Retina (tissue), 1 donor: ENCODE measurements at places on chromosomes 1 and 21.

DNA sequence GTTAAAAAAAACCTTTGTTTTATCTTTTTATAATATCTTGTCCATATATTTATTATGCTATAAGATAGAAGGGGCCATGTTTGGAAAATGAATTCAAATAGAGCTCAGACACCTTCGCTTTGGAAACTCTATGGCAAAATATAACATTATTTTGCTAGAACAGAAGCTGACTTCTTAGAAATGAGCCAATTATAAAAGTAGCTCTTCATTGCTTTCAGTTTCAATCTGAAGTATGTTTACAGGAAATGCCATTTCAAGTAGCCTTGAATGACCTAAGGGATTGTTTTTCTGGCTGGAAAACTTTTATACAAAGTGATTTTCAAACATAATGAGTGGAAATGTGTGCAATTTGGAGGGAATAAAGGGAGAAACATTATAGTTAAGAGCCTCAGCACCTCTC is 37.8 kb upstream of the GBP5 start:
- no peak for DNase-seq

DNA sequence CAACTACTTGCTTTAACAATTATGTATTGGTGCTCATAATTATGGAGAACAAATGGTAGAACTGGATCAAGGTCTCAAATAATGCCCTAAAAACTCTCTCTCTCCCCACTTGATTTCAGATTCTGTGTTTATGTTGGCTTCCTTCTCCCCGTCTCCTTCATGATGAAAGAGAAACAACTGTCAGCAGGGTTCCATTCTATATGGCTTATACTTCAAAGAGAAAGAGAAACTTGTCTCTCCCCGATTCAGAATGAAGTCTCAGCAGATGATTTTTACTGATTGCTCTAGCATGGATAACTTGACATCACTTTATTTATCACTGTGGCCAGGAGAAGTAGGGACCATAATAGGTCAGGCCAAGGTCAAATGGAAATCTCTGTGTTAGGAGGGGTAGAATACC is 575.6 kb downstream of the AGBL4 start:
- DNase-seq, result no peak

GRCh38 chr1:156813750-156814570 is 2.7 kb downstream of the SH2D2A start:
- peak; percentile 83 for DNase-seq

GRCh38 chr1:239185245-239185619 is 201.1 kb upstream of the CHRM3 start:
- DNase-seq, result no peak

DNA sequence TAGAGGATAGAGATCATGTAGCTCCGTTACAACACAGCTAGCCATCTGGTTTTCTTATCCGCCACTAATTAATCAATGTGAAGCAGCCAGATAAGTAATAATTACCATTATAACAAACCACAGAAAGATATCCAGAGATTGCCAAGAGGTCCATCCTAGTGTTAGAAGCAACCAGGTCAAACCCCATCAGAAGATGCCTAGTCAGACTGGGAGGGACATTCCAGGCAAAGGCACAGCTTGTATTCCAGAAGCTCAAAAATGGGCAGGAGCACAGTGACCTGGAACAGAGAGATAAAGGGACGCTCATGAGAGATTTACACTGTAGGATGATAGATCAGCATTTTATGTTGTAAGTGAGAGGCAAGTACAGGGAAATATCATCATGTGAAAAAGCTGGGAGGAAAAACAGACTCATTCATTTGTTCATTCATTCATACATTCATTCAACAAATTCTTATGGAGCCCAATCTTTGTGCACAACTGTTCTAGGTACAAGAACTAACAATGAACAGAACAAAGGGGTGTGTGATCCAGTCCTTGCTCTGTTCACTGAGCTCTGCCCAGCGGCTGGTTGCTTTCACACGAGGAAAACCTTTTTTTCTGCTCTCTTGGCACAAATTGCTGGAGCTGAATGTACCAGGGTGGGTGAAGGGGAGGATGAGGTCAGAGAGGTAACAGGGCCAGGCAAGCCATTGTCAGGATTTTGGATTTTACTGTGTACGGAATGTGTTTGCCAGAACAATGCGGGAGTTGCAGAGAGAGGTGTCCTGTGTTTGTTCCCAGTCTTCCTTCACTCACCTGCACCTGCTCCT is 240.8 kb upstream of the FGGY start:
- DNase-seq, result no peak

DNA sequence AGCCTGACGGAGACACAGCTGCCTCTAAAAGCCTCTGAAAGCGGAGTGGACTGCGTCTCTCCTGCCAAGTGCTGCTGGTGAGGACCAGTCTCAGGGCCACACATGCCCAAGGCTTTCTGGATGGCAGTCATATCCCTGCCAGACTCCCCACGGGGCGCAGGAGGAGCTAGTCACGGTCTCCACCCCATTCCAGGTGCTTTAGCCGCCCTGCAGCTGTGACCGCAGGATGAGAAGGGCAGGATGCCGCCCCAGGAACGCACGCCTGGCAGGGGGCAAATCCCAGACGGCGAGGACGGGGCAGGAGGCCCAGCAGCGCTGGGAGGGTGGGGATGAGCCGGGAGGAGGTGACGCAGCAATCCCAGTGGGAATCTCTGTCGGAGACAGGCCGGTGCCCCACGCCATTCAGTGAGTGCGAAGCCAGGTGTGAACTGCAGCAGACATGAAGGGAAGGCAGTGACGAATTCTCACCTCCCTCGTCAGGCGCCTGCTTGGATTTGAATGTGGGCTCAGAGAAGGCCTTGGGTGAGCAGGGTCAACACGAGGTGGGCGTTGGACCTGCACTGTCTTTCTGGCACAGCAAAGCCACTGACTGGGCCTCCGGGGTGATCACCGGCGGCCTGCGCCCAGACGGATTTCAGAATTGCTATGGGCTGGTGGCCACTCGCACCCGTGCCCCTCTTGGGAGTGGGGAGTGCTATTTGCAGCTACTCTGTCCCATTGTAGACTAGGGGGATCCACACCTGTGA is 38.5 kb upstream of the SLC19A1 start:
- DNase-seq, result no peak

GRCh38 chr1:87950369-87950768 is 621.7 kb downstream of the LMO4 start:
- no peak for DNase-seq

DNA sequence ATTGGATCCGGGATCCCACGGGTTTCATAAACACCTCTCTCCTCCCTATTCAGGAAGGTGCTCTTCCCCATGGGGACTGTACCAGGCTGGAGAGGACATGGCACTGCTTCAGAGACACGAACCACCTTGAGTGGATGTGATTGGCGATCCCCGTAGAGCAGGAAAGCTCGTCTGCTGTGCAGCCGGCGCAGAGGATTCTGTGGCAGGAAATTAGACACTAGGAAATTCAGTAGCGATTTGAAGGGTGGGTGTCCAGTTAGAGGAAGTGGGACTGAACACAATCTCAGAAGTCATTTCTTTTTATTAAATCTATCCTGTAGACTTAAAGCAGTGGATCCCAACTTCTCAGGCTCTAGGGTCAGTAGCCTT is 767 bp downstream of the PDIK1L start:
- DNase-seq, result no peak

DNA sequence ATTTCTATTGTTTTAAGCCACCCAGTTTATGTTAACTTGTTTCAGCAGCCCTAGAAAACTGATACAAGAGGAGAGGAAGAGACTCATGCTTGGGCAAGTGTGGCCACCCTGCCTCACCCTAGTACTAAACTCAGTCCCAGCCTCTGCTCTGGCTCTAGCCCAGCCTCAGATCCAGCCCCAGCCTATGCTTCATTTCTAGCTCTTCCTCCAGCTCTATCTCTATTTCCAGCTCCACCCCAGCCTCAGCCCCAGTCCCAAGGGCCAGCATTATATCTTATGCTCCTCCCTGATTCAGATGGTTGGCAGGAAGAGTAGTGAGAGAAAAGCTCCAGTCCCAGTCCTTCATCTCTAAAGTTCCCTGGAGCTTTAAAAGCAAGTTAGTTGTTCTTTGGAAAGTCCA is 535.5 kb downstream of the PTPRC start:
- no peak for DNase-seq

- DNase-seq, result no peak
These were observed 712.0 kb upstream of the PRMT6 start for GRCh38 chr1:106344494-106344893.

GRCh38 chr21:15706696-15707095 is 23.1 kb upstream of the USP25 start:
- no peak for DNase-seq

DNA sequence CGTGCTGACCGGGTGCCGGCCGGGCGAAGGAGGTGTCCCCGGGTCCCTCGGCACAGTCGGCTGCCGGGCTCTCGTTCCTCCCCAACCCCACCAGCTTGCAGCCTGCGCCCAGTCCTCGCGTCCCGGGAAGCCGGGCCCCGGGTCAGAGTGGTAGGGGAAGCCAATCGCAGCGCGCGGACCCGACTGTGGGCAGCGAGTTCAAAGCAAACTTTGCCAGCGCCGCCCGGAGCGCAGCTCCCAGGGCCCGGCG is 328 bp downstream of the MYCL start:
- DNase-seq, result no peak

DNA sequence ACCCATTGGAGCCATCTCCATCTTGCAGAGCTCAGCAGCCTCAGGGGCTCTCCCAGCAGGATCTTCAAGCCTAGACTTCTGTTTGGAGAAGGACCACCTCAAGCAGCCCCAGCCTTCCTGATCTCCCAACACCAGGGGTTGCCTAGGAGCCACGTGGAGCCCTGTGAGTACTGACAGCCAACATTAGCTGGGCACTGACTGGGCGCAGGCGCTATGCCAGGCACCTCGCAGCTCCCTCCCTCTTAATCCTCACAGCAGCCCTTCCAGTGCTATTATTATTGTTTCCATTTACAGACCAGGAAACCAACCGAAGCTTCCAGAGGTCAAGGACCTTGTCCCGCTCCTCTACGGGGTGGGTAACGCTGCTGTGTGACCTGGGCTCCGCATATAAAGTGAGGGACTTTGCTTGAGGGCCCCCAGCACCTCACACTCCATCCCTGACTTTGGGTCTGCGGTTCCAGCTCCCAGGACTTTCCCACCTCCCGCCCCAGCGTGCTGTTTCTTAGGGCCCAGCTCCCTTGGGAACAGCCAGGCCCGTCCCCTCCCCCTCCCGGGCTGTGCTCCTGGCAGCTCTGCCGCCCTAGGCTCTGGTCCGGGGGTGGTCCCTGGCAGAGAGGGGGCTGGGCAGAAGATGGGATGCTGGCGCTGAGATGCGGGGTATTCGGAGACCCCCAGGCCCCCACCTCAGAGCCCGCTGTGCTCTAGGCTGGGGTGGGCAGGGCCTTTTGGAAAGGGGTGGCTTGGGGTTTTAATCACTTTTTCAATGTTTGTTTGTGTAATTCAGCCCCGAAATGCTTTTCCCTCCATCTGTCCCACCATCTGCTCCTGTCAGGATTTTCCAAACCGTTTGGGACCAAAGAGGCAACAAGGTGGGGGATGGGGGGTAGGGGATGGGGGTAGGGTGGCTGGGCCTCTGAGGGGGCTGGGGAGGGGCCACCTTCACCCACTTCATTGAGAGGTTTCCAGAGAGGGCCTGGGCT is 4.1 kb upstream of the HPCA start:
- no peak for DNase-seq

DNA sequence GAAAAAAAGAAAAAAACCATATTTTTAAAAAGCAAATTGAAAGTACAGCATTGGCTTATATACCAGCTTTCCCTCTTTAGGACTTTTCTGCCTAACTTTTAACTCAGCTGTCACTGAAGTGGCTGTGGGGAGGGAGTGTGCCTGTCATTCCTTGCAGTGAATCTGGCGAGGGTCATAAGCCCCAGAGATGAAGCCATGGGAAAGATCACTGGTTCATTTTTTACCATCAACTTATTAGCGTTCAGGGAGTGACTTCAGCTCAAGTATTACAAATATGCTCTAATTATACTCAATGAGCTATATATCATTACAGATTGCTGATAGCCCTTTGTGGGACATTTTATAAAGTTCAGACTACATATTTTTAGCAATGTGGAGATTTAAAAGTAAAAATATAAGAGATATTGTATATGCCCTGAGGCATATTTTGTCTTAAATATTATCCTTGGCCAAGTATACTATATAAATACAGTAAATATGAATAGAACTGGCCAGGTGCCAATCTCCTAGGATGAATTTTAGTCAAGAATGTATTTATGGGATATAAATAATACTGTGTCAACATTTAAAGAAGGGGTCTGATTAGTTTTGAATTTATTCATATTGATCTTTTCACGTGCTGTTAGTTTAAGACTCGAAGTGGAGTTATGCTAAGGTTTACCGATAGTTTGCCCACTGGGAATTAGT is 4.4 kb downstream of the TGFB2 start:
- DNase-seq, result no peak

DNA sequence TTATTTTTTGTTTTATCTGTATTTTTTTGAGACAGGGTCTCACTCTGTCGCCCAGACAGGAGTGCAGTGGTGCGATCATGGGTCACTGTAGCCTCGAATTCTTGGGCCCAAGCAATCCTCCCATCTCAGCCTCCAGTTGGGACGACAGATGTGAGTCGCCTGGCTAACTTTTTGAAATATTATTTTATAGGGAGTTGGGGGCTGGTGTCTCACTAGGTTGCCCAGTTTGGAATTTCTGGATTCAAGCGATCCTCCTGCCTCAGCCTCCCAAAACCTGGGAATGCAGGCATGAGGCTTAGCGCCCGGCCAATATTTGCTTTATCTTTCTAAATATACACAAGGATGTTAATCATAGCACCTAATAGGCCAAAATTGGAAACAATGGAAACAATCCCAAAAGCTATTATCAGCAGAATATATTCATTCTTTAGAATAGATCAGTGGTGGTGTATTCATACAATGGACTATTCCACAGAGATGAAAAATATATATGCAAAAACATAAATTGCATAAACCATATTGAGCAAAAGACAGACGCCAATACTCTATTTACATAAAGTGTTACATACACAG is 55.9 kb downstream of the DAP3 start:
- peak; percentile 4 for DNase-seq

DNA sequence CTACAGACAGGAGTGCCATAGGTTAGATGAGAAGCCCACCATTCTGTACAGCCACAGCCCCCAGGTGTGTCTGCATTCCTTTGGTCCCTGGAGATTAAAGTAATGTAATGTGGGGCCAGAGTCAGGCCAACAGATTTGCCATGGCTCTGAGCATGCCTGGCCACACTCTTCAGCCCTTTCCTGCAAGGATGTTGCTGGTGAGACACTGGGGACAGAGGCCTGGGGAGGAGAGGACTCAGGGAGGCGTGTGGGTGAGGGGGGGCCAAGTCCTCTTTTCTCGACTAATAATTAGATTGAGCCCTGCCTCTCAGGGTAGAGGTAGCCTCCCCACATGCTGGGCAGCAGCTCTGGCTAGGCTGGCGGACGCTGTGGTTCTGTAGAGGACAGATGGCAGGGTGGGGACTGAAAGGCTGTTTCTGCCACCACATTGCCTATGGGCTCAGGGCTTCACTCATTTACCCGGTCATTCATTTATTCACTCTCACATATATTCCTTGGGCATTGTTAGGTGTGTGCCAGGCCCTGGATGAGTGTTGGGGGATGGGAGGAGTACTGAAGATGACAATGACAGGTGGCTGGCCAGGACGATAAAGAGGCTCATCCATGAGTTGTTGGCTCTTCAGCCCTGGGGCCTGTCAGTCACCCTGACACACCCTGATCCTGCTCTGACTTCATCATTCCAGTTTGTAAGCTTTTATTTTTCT is 7.1 kb upstream of the PRCC start:
- peak; percentile 38 for DNase-seq
